Glomerular endothelial cell (primary cell): ENCODE measurements at places on chromosomes 3 and 15. TPM values are rescaled to one million over a fixed set of nuclear protein-coding genes. Genes with fewer than 3 reads are reported as not detected.

GRCh38 chr3:9793161-9793781 lies 389 bp downstream of the ARPC4 start:
- no peak for DNase-seq

DNA sequence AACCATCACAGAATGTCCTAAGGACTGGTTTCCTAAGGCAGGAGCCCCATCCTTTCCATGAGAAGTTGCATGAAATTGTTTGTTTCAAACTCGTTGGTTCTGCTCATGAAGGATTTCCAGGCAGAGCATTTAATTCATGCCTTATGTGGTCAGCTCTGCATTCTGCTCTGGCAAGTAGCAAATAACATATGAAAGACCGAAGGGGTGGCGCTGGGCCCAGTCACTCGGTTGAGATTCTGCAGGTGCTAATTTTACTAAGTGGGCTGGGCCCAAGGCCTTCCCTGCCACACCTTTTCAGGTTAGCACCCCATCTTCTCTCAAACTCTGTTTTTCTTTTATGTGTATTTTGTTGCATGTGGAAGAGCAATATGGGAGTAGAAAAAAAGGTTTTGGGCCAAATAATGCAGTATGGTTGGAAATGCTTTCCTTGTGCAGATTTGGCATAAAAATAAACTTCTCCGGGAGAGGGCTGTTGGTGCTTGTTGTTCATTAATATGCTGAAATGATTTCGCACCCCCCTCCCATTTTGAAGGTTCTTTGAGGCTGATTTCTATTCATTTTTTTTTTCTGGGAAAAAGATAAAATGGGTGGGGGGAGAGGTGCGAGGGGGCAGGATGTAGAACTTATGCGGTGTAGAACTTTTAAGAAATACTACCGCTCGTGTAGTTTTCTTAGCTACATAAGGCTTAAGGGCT lies 182.9 kb upstream of the FEZF2 start:
- DNase-seq, result no peak

GRCh38 chr3:65761446-65762234 lies 277.1 kb downstream of the MAGI1 start:
- no peak for DNase-seq

- DNase-seq, result no peak
Measured at GRCh38 chr15:89898614-89899294, 5.0 kb upstream of the AP3S2 start.

Gene CPB1
- 0.12 TPM in 1 of 2 replicates, not detected in the other for total RNA-seq

GRCh38 chr3:83882701-83883100 lies 1076.1 kb upstream of the CADM2 start:
- DNase-seq, result no peak

GRCh38 chr3:39376959-39377634 lies 6.1 kb upstream of the SLC25A38 start:
- no peak for DNase-seq

- DNase-seq, result no peak
Measured at GRCh38 chr3:152384412-152384811, 115.7 kb downstream of the MBNL1 start.

DNA sequence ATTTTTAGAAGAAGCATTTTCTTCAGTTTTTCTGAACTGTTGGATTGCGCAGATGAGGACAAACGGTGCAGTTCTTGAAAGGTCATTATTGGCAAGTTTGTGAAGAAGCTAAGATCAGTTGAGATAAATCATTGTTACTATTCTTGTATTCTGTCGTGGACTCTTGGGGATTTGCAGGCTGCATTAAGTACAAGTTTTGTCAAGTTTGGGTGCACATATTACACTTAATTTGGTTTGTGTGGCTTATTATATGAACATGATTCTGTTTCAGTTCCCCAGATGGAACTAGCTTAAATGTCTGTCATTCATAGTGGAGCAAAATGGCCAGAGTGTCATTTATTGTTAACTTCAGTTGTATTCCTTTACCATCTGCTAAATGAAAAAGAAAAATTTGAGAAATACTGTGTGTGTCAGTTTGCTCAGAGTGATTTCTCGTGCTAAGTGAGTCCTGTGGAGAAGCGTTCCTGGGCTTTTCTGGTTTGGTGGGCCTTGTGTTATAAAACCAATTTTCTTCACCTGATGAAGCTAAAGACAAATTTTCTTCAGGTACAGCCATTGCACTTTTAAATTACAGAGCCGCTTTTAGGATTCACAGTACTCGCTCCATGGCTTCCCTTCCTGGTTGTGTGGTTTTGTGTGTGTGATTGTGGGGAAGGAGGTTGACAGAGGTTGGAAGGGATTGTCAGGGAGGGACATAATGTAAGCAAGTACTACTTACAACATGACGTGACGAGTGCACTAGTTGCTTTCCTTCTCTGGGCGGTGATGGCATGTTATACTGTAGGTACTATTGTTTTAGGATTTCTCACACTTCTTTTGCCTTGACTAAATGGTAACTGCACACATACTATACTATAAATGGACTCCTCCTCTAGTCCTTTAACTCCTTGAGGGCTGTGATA lies 1.7 kb downstream of the AKAP13 start:
- DNase-seq, result no peak

Gene SST
- total RNA-seq, result not detected in 2 replicates

- DNase-seq, result no peak
Measured at GRCh38 chr3:195058336-195059005, 212.5 kb downstream of the XXYLT1 start.

- DNase-seq, result no peak
Measured at GRCh38 chr3:67531181-67532101, 123.0 kb downstream of the SUCLG2 start.

DNA sequence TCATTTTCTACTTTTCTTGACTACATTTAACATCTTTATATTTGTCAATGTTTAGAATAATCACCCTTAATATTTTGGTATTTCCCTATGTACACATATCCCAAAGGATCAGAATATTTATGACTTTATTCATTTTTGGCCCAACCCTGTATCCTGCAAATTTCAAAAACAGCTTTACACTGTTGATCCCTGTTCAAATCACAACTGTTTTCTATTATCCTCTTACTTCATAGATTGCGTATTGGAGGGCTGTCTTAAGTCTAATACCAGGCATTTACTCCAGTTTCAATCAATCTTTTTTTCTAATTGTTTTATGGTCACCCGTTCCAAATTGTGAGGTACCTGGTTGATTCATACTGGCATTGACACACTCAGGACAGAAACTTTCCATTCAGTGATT lies 107.9 kb downstream of the RPL22L1 start:
- no peak for DNase-seq

Gene FSD2
- 0.47 TPM in 1 of 2 replicates, not detected in the other for total RNA-seq
